ENCODE measurements at places on chromosomes 3 and 15.

DNA sequence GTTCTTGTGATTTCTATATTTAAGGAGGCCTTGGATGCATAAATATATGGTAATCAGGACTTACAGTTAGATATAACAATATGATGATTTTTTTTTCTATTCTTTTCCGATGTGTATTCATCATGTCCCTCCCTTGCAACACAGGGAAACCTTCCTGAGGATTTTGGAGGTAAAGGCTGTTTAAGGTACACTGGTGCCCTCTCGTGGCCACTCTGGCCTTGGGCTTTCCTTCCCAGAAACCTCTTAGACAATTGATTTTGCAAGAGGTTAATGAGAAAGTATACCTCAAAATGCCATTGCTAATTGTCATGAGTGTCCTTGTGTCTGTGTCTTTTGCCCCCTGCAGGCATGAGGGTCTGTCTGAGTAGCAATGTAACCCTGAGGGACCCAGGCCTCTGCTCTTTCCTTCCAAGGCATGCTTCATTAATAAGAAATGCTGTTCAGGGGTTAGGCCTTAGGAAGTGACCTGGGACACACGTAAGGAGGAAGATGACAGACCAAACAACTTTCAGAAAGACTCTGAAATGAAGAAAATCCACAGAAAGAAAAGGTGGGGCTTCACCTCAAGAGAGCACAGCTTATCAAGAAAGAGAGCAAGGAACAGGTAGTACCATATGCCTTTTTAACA is 70.3 kb upstream of the PPP2R3A start:
- no peak overlapping the region for H3K4me3 ChIP-seq

GRCh38 chr15:28888302-28888894 is 2.6 kb downstream of the APBA2 start:
- no peaks in the 10 kb centered on the region for H3K36me3 ChIP-seq
- no peak overlapping the region for H3K4me3 ChIP-seq
- DNase-seq: no peak
- peaks cover 10% of the 10 kb centered on the region for H3K4me1 ChIP-seq

- no peak overlapping the region for H3K4me3 ChIP-seq
- peak; percentile 64 for DNase-seq
- no peaks in the 10 kb centered on the region for H3K27me3 ChIP-seq
- no peaks in the 10 kb centered on the region for H3K36me3 ChIP-seq
- H3K4me1 ChIP-seq: no peaks in the 10 kb centered on the region
- H3K27ac ChIP-seq: no peak overlapping the region
Measured at GRCh38 chr3:18544146-18544545, 119.0 kb upstream of the SATB1 start.

DNA sequence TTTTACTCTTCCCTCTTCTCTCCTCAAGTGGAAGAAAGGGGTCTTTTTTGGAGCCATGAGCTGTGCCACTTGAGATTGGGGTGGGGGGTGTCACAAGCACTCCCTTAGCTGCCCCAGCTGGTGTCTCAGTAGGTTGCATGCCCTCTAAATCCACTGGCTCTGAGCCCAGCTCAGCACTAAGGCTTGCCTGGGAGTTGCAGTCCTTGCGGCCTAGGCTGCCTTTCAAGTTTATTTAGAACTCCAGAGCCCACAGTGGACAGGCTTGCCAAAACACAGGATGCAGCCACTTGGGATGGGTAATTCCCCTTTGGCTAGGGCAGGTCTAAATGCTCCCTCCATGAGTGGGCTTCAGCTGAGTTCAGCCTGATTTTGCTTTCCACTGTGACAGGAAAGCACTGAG is 24.7 kb downstream of the C3orf20 start:
- no peak for DNase-seq
- no peak overlapping the region for H3K27ac ChIP-seq
- H3K4me3 ChIP-seq: no peak overlapping the region
- no peaks in the 10 kb centered on the region for H3K4me1 ChIP-seq
- no peaks in the 10 kb centered on the region for H3K27me3 ChIP-seq
- no peaks in the 10 kb centered on the region for H3K36me3 ChIP-seq

DNA sequence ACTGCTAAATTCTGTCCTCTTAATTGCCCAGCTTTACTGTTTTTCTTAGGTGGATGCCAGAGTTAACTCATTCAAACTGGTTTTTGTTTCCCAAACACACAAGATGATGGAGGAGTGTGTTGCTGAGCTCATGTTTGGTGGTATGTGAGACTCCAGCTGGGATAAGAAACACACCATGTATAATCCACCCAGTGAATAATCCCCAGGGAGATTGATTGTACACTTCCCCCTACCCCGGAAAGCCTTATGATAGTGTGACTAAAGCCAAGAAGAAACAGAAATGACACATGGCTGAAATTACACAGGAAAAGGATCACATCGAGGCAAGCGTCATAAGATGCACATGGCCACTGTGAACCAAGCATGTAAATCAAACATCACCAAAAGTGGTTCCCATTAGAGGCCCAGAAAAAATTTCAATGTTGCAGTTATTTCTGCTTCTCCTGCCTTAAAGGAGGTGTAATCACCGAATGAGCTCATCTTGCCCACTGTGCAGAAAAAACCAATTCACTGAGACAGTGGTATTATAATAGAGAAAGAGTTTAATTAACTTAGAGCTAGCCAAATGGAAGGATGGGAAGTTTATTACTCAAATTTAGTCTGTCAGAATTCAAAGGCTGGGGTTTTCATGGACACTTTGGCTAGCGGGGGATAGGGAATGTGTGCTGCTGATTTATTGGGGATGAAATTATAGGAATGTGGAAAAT is 56.7 kb upstream of the MAGI1 start:
- H3K36me3 ChIP-seq: no peaks in the 10 kb centered on the region
- no peak for DNase-seq
- H3K4me1 ChIP-seq: no peaks in the 10 kb centered on the region
- H3K27ac ChIP-seq: no peak overlapping the region

DNA sequence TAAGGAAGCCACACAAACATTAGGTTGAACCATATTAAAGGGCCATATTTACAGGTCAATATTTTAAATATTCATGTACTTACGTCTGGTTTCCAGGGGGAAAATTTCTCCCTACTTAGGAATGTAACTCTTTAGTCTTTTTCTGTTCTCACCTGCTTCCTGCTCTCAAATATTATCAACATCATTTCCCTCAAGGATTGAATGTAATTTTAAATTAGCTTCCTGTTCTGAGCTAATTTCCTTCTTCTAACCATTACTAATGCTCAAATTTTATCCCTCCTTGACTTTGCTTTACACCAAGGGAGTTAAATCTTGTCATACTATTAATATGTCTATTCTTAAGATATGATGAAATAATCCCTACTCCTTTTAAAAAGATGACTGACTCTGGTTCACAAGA is 103.4 kb upstream of the UBP1 start:
- no peaks in the 10 kb centered on the region for H3K4me1 ChIP-seq
- no peak overlapping the region for H3K4me3 ChIP-seq
- peaks cover 9% of the 10 kb centered on the region for H3K36me3 ChIP-seq
- DNase-seq: no peak
- no peaks in the 10 kb centered on the region for H3K27me3 ChIP-seq

DNA sequence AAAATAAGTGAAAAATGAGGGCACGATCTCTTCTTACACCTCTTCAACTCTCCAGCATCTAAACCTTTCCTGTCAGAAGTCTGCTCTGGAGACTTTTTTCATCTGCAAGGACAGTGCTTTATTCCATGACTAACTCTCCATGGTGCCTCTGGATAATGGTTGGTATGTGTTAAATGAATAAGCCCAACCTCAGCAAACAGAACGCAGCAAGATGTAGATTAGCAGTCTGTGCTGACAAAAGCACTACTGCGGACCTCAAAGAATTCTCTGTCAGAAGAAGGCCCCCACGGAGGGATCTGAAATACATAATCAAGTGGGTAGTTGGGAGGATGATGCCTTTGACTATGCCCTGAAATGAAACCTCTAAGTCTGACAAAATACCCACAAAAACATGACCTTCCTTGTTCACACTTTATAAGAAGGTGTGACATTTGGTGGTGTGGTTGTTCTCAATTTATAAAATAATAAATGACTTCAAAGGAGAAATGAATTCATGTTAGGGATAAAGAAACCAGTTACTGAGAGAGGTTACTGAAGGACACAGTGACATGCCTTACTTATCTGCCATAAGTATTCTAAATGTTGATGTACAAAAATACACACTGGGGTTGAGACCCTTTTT is 43.2 kb upstream of the ADCY5 start:
- H3K27me3 ChIP-seq: no peaks in the 10 kb centered on the region
- no peak overlapping the region for H3K4me3 ChIP-seq
- no peak overlapping the region for H3K27ac ChIP-seq
- no peak for DNase-seq
- H3K4me1 ChIP-seq: no peaks in the 10 kb centered on the region

GRCh38 chr3:16253601-16254000 is 11.1 kb downstream of the DPH3 start:
- H3K4me1 ChIP-seq: no peaks in the 10 kb centered on the region
- no peak overlapping the region for H3K4me3 ChIP-seq
- DNase-seq: peak; percentile 16
- H3K27me3 ChIP-seq: no peaks in the 10 kb centered on the region

DNA sequence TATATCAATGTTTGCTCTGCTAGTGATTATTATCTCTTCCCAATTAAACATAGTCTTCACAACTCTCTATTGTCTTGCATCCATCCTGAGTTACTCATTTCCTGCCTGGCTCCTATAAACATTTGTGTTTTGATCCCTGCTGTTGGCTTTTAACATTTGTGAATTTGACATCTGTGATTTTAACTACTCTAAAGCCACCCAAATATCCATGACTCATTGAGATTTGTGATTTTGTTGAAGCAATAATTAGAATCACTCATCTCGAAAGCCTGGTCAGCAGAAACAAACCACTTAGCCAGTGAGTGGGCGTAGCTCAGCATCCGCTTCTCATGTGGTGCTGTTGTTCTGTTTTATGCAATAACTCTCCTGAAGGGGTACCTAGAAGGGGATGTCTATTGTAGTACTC is 174.3 kb upstream of the ZBTB20 start:
- DNase-seq: no peak
- no peak overlapping the region for H3K27ac ChIP-seq
- no peaks in the 10 kb centered on the region for H3K27me3 ChIP-seq
- H3K36me3 ChIP-seq: no peaks in the 10 kb centered on the region
- no peaks in the 10 kb centered on the region for H3K4me1 ChIP-seq

DNA sequence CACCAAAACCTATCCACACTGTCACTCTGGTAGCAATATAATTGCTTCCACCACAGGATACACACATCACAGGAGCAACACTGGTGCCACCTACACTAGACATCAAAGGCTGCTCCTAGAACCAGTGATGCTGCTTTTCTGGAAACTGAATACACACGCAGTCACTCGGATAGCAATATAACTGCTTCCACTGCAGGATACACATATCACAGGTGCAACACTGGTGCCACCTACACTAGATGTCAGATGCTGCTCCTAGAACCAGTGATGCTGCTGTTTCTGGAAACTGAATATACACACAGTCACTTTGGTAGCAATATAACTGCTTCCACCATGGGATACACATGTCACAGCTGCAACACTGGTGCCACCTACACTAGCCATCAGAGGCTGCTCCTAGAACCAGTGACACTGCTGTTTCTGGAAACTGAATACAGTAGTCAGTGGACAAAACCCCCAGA is 6.9 kb upstream of the TNFSF10 start:
- no peaks in the 10 kb centered on the region for H3K27me3 ChIP-seq
- peaks cover 15% of the 10 kb centered on the region for H3K4me1 ChIP-seq
- H3K4me3 ChIP-seq: no peak overlapping the region
- no peaks in the 10 kb centered on the region for H3K36me3 ChIP-seq
- DNase-seq: peak; percentile 53
- H3K27ac ChIP-seq: no peak overlapping the region

- H3K27me3 ChIP-seq: no peaks in the 10 kb centered on the region
- H3K27ac ChIP-seq: no peak overlapping the region
- peak; percentile 58 for DNase-seq
Measured at GRCh38 chr3:9452417-9452816, 55.0 kb downstream of the SETD5 start.

- H3K27ac ChIP-seq: no peak overlapping the region
- H3K4me3 ChIP-seq: no peak overlapping the region
- no peaks in the 10 kb centered on the region for H3K36me3 ChIP-seq
- H3K4me1 ChIP-seq: peaks cover 8% of the 10 kb centered on the region
Measured at GRCh38 chr15:82950746-82951370, 1.7 kb downstream of the HOMER2 start.

GRCh38 chr15:67023517-67024313 is 41.7 kb upstream of the SMAD3 start:
- H3K27ac ChIP-seq: no peak overlapping the region
- H3K4me1 ChIP-seq: peaks cover 25% of the 10 kb centered on the region
- H3K36me3 ChIP-seq: no peaks in the 10 kb centered on the region
- DNase-seq: no peak
- no peak overlapping the region for H3K4me3 ChIP-seq
- H3K27me3 ChIP-seq: no peaks in the 10 kb centered on the region

GRCh38 chr3:143963946-143964345 is 7.7 kb upstream of the DIPK2A start:
- H3K27ac ChIP-seq: no peak overlapping the region
- H3K4me1 ChIP-seq: no peaks in the 10 kb centered on the region
- H3K27me3 ChIP-seq: no peaks in the 10 kb centered on the region
- H3K4me3 ChIP-seq: no peak overlapping the region

DNA sequence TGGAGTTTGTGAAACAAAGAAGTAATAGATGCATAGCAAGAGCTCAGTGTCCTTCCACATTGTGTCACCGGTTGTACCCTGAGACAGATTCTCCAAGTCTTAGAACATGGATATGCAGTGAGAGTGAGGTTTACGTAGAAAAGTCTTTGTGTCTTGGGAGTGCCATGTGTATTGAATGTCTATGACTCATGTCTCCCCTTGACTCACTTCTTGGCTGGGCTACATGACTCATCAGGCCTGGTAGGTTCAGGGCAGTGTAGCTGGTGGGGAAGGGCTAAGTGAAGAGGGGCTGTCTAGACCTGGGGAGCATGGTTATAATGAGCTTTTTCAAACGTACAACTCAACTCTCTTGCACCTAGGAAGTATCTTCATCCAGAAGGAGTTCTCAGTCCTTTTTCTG is 167.4 kb downstream of the GAP43 start:
- DNase-seq: peak; percentile 74
- no peak overlapping the region for H3K27ac ChIP-seq
- no peak overlapping the region for H3K4me3 ChIP-seq
- peaks cover 6% of the 10 kb centered on the region for H3K4me1 ChIP-seq
- H3K27me3 ChIP-seq: no peaks in the 10 kb centered on the region
- H3K36me3 ChIP-seq: no peaks in the 10 kb centered on the region

- peak overlapping the region; percentile 97 for H3K27ac ChIP-seq
- no peaks in the 10 kb centered on the region for H3K36me3 ChIP-seq
- H3K4me1 ChIP-seq: peaks cover 23% of the 10 kb centered on the region
Measured at GRCh38 chr3:150411546-150411945, 3.4 kb downstream of the TSC22D2 start.

- H3K4me1 ChIP-seq: peaks cover 13% of the 10 kb centered on the region
- no peak overlapping the region for H3K27ac ChIP-seq
- no peaks in the 10 kb centered on the region for H3K27me3 ChIP-seq
- H3K4me3 ChIP-seq: no peak overlapping the region
- no peaks in the 10 kb centered on the region for H3K36me3 ChIP-seq
Measured at GRCh38 chr3:94359996-94360395, 297.1 kb downstream of the NSUN3 start.

GRCh38 chr15:59051873-59052861 is 52.8 kb upstream of the CCNB2 start:
- H3K36me3 ChIP-seq: peaks cover 37% of the 10 kb centered on the region
- no peak overlapping the region for H3K4me3 ChIP-seq
- no peak overlapping the region for H3K27ac ChIP-seq
- DNase-seq: peak; percentile 63
- H3K27me3 ChIP-seq: no peaks in the 10 kb centered on the region

- H3K4me1 ChIP-seq: no peaks in the 10 kb centered on the region
- H3K4me3 ChIP-seq: no peak overlapping the region
- no peaks in the 10 kb centered on the region for H3K36me3 ChIP-seq
- no peaks in the 10 kb centered on the region for H3K27me3 ChIP-seq
- no peak overlapping the region for H3K27ac ChIP-seq
Measured at GRCh38 chr3:36606871-36607765, 157.2 kb downstream of the DCLK3 start.

Measured in common myeloid progenitor, CD34-positive (primary cell).